ENCODE measurements at places on chromosomes 3 and 15.
A peak's percentile ranks its signal among the peaks of the same experiment; 100 is the strongest.

DNA sequence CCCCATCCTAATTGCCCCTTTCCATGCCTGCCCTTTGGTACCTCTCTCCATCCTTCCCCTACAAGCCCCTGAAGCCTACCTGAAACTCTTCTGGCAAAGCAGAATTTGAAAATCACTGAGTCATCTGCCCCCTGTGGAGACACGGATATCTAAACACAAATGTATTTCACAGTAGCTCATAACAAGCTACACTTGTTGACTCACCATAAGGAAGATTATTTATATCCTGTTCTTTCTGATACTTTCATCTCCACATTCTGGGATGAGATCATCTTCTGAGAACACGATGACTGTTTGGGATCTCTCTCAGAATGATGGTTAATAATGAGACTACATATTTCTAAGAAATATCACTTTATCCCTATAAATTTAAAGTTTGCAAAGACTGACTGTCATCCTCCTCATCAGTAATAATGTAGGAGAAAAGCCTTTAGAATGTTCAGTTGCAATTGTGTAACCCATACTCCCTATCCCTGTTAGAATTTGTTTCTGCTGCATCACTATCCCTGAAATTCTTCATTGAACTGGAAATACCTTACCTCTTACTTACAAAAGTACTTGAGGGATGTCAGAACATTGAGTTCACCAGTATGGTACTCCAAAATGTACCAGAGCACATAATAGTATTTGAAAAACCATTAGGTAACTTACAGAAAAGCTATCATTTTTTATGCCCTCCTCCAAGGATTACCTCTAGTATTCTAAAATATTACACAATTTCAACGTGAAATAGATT is 116.1 kb upstream of the IL12A start:
- no peak for DNase-seq

DNA sequence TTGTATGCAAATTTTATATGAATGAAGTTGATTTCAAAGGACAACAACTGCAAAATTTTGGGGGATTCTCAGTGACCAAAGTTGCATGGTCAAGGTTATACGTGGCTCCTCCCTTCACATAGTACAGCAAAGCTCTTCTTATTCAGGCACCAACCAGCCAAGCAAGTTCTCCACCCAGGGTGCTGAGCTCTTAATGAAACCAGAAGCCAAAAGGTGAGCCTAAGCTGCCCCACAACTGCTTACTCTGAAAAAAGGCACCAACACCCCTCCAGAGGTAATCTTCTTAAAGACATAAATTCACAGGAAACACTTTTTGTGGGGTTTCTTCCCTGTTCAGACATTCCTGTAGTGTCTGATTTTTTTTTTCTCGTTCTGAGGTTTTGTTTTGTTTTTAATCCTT is 106.1 kb upstream of the GMNC start:
- DNase-seq = no peak

DNA sequence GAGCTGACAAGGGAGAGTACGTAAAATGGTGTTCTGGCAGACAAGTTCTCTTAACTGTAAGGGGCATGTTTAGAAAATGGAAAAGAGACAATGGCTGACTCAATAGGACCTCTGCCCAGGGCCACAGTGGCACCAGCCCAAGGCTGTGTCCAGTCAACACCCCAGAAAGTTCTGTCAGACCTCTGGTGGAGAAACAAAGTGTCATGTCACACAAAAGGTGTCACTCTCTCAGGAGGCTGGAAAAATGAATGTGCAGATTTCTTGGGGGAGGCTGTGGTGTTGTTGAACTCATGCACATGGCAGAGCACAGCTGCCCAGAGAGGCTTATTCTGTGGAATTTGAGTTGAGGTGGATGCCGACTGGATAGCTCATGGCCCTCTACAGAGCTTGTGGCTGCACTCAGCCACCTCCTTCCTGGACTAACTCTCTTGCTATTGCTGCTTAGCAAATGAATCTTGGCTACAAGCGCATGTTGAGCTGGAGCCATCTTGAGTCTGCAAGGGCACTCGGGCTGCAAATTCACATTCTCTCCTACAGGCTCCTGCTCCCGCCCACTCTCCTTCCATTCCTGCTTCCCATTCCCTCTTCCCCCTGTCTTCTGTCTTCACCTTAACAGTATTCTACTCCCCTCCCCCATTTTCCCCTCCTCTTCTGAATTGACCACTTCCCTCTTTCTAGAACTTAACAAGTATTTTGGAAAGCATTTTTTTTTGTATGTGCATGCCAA is 55.8 kb upstream of the SLC7A14 start:
- DNase-seq = no peak

DNA sequence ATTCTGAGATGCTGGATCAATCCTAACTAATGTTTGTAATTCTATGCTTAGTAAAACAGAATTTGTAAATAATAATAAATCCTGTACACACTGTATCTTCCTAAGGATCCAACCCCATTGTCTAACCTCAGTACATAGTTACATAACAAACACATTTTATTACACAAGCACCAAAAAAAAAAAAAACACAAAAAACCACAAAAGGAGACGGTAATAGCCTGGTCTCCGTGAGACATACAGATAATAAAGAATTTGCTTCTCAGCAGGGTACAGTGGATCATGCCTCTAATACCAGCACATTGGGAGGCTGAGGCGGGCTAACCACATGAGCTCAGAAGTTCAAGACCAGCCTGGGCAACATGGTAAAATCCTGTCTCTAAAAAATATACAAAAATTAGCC is 558.7 kb downstream of the MAGI1 start:
- DNase-seq = no peak

- no peak for DNase-seq
Observed at GRCh38 chr3:148493631-148494030, 204.1 kb upstream of the AGTR1 start.

- DNase-seq = peak; percentile 80
Observed at GRCh38 chr3:151282921-151283320, 4.6 kb upstream of the P2RY14 start.

DNA sequence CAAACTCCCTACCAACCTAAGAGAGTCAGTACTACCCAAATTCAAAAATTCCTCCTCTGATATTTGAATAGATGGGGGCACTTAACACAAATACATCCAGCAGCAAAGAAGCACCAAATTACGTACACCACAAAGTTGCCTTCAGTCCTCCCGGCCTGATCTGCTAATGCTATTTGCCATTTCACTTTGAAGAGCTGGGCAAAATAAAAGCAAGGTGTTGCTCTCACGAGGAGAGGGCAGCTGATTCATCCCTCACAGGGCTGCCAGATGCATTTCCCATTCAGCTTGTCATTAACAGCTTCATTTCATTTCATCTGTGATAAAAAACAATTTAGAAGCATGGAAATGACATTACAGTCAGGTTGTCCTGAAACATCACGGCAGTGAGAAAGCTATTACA is 283.4 kb upstream of the VEPH1 start:
- no peak for DNase-seq

- no peak for DNase-seq
Observed at GRCh38 chr3:131405411-131405810, 23.8 kb downstream of the NUDT16 start.

All from NAMALWA (cell line).